ENCODE measurements at places on chromosomes 2 and 18. TPM values are rescaled to one million over a fixed set of nuclear protein-coding genes. Genes with fewer than 3 reads are reported as not detected.

MAB21L4 gene
- not detected for total RNA-seq

PLCD4 gene
- 8.3 TPM for total RNA-seq

MALT1 gene
- total RNA-seq, result 28.8 TPM

REG3G gene
- not detected for total RNA-seq

GRCh38 chr18:31268985-31269406 is 49.0 kb upstream of the DSG1 start:
- DNase-seq, result no peak

- no peak for DNase-seq
These were observed 8.0 kb downstream of the ALLC start for GRCh38 chr2:3665886-3666612.

ACP1 gene
- total RNA-seq, result 85.1 TPM

Data from thoracic aorta (tissue), 2 donors.